ENCODE measurements at places on chromosomes 6 and 20.

- DNase-seq: no peak
These were observed 48.1 kb downstream of the PRL start for GRCh38 chr6:22248513-22249308.

GRCh38 chr6:133551436-133551835, 310.3 kb downstream of the EYA4 start:
- DNase-seq: no peak

DNA sequence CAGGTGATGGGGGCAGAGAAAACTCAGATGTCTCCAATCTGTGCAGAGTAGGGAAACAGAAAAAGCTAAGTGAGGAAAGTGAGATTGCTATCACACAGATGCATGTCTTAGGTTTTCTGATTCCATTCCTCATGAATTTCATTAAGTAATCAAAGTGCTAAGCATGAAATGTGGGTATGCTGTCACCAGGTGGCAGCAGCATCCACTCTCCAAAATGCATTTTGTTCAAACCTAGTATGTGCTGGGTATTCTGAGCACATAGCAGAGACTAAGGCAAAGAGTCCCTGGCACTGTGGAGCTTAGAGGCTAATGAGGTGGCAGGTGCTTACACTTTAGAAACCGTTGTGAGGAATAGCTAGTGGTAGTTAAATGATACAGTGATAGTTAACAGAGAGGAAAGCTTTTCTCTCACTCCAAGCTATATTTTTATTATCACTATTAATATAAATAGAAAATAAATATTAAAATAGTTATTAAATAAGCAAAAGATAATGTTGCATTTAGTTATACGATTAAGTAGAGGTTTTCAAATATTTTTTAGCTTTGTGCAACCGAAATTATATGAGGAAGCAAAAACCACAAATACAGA, 179.5 kb downstream of the CDH26 start:
- no peak for DNase-seq

GRCh38 chr6:96301781-96302180, 219.8 kb upstream of the UFL1 start:
- no peak for DNase-seq

- DNase-seq: no peak
These were observed 102.2 kb upstream of the AKAP12 start for GRCh38 chr6:151137542-151137941.

- DNase-seq: no peak
These were observed 222.6 kb downstream of the OTOR start for GRCh38 chr20:16970776-16971175.

DNA sequence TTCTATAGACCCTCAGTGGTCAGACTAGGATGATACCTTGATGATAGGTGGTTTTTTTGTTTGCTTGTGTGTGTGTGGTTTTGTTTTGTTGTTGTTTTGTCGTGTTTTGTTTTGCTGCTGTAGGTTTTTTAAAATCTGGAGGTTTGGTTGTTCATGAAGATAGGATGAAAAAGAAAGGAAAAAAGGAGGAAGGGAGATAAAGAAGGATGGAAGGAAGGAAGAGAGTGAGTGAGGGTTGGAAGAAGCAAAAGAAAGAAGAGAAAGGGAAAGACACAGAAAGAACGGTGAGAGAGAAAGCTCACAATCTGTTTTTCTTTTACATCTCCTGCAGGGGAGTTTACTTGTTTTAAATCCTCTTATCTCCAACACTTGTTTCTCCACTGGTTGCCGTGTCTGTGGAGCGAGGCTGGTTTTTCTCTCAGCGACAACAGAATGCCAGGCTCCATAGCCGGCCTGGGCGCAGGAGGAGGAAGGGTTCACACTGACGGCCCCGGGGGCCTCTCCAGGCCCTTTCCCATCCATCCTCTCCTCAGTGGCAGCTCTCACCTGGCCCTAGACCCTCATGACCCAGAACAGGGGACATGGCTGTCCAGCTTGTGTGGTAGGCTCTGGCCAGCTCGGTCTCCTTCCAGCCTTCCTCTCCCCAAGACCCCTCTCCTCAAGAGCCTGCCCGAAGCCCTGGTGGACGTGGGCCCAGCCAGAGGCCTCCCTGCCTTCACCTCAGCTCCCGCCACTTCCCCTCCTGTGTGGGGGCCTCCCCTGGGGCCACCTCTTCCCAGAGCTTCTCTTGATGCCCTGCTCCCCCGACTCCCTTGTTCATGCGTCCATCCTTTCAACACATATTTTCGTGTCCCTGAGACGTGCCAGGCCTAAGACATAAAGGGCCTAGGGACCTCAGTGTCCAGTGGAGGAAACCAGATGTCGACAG, 168.4 kb downstream of the VEGFA start:
- no peak for DNase-seq

- no peak for DNase-seq
These were observed 117.0 kb upstream of the PRL start for GRCh38 chr6:22413681-22414311.

DNA sequence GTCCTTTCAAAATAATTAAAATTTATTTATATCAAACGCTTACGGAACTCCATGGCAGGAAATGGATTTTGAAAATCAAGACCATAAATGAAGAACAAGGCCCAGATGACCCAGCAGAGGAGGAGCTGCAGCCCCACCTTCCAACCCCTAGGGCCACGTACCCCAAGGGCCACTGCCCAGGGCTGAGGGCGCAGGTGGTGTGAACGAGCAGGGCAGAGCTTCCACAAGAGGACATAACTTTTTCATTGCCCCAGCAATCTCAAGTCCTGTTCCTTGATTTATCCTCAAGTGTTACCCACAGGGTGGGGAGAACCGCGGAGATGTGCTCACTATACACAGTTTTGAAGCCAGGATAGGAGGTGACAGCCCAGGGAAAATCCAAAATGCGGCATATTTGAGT, 42.8 kb downstream of the PSMG4 start:
- no peak for DNase-seq

Measured in C1 segment of cervical spinal cord (tissue), 14 donors.